ENCODE measurements at places on chromosomes 3 and 15.

DNA sequence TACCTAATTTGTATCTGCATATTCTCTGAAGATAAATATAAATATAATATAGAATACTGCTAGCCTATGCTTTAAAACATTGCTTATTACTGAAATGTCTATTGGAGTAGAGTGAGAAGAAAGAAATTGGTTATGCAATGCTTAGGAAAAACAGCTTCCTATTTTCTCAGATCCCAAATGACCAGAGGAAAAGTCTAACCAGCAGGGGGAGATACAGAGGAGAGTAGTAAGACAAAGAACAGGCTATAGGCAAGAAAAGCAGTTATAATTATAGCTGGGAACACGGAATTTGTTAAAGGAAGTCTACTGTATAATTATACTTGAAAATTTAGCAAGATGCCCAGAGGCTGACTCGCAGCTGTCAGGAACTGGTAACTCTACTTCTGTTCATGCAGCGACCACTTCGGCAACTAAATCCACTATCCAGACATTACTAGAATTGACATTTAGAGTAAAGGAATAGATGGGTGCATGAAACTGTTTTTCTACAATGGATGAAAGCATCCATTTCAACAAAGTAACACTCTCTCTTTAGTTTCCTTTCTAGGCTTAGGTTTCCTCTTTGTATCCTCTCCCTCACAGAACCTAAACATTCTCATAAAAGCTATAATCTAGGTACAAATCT is 97.2 kb downstream of the TBC1D5 start:
- no peak for DNase-seq

GRCh38 chr15:78626381-78626995 is 5.7 kb upstream of the CHRNA3 start:
- no peak for DNase-seq

GRCh38 chr3:15342246-15342645 is 9.9 kb upstream of the SH3BP5 start:
- no peak for DNase-seq

DNA sequence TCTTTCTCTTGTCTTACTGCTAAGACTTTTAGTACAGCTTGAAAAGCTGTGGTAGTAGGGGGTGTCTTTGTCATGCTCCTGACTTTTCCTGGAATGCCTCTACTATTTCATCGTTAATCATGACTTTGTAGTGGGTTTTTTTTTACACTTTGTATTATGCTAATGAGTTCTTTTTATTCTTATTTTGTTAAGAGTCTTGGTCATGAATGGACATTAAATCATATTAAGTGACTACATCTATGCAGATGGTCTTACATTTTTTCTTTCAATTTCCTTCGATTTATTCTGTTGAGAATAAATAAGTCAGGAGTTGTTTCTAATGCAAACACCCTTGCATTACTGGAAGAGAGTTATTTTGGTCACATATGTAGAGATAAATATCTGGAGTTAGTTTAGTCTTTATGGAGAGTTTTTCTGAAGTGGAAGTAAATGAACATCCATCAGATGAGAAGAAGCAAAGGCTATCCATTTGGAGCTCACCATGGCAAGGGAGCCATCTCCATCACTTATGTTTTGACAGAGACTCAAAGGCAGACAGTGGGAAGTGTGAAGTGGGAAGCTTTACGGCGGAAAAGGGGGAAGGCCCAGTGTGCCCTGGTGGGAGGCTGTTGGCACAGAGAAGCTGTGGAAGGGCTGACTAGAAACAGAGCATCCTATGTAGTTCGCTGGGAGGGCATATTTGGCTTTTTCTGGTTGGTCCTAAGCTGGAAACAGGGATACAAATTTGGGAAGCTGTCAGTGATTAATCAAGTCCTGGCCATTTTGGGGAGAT is 73.1 kb upstream of the PRR23E start:
- no peak for DNase-seq

- DNase-seq = no peak
These were observed 207.7 kb upstream of the CFAP20DC start for GRCh38 chr3:59257506-59257905.

DNA sequence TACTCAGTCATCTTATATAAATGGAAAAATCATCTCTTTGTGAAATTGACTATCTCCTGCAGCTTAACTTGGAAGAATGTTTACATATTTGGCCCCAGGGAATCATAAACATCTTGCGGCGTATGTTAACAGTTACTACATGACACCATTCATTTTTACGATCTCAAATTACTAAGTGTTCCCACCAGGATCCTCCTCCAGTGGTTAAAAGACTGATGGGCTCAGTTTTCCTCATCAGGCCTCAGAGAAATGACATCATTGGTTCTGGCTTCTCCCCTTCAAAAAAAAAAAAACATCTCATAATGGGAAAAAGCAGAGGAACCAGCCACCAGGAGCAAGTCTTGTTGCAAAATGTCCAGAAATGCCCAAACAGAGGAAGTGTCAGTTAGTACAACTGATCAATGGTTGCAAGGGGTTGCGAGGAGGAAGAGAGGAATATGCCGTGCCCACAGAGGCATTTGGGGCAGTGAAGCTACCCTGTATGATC is 70.5 kb upstream of the LIPC start:
- DNase-seq = peak; percentile 95

GRCh38 chr3:14988988-14989394 is 41.6 kb downstream of the NR2C2 start:
- no peak for DNase-seq

- DNase-seq = no peak
These were observed 35.7 kb upstream of the CPB1 start for GRCh38 chr3:148791920-148792319.

GRCh38 chr3:179842061-179842460 is 189.2 kb downstream of the USP13 start:
- DNase-seq = no peak

GRCh38 chr3:14861031-14861430 is 42.3 kb downstream of the FGD5 start:
- no peak for DNase-seq

GRCh38 chr15:53586799-53587198 is 172.7 kb downstream of the WDR72 start:
- no peak for DNase-seq

- no peak for DNase-seq
These were observed 273.6 kb downstream of the CNTN4 start for GRCh38 chr3:2372306-2372705.

DNA sequence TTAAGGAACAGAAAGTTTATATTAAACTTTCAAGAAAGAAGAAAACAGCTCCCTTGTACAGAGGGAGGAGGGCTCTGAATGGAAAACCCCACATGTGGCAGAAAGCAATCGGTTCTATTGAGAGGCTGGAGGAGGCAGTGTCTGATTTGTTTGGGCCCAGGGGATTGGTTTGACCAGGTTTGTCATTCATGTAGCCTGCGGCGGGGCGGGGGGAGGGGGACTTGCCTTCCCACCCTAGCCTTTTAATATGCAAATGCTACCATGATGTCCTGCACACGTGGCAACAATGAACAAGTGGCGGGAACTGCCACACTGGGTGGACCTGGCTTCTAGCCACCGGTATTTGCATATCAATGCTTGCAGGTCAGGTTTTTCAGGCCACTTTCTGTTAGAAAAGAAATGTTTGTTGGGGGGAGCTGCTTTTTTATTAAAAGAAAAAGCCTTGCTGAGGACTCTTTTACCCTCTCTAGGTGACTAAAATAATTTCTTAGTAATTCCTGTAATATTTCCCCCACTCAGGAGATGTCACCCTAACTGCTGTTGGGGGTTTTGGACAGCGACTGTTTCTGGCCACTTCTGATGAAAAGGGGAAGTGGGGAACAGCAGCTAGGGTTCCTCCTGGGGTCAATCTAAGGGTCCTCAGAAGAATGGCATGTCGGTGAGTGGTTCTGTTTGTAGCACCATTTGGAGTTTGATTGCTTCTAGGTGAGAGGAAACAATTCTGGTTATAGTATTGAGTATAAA is 691.2 kb downstream of the TBL1XR1 start:
- DNase-seq = no peak

GRCh38 chr3:42831321-42831713 is 22.1 kb downstream of the ACKR2 start:
- DNase-seq = peak; percentile 15

- no peak for DNase-seq
These were observed 642.3 kb downstream of the TBL1XR1 start for GRCh38 chr3:176554791-176555654.

GRCh38 chr15:76904461-76905012 is 603 bp downstream of the SCAPER start:
- DNase-seq = peak; percentile 1

- DNase-seq = no peak
These were observed 90.2 kb upstream of the LMOD3 start for GRCh38 chr3:69212411-69213160.

DNA sequence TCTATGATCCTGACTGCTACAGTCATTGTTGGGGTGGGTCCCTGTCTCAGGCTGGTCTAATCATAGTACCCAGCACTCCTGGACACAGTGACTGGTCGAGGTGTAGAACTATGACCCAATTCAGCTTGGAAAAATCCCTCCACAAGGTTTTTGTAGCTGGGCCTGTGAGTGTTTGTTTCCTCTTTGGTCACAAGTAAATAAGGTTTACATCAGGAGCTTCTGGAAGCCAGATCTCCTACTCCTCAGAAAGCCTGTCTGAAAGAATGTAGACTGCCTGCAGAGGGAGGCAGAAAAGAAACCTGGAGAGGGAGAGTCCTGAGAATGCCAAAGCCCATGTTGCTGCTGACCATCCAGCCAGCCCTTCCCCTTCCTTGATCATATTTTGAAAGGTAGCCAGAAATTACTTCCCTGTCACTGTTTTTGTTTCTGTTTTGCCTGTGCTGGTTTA is 123.2 kb downstream of the RAP2B start:
- DNase-seq = no peak

DNA sequence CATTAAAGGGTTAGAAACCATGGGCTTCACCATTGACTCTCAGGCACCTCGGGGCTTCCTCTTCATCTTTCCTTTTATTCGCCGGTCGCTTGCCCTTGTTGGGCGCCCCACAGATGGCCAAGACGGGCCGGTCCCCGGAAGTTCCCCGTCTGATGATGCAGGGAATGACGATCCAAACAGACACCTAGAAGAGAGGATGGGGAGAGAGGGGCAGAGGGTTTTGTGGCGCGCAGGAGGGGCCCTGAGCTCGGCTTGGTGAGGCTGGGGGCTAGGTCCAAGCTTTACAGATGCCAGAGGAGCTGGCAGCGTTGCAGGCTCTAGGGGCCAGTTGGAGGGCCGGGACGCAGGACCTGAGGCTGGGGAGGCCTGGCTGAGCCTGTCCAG is 532 bp upstream of the ESYT3 start:
- DNase-seq = no peak

- DNase-seq = peak; percentile 23
These were observed 34.1 kb upstream of the HACD2 start for GRCh38 chr3:123618768-123619484.

DNA sequence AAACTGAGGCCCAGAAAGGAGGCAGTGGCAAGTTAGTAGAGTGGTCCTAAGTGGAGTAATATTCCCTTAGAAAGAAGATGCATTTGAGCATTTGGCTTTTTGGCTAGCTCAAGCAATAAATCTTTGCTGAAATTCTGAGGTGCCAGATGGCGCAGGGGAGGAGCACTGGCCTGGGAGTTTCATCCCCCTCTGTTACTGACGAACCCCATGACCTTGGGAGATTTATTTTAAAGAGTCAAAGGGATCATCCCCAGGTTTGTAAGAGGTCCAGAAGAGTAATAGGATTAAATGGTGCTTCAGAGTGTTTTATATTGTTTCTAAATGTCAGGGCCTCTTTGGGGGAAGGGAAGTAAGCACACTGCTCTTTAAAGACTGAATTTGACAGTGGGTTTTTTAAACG is 85.1 kb upstream of the PIAS1 start:
- DNase-seq = no peak

DNA sequence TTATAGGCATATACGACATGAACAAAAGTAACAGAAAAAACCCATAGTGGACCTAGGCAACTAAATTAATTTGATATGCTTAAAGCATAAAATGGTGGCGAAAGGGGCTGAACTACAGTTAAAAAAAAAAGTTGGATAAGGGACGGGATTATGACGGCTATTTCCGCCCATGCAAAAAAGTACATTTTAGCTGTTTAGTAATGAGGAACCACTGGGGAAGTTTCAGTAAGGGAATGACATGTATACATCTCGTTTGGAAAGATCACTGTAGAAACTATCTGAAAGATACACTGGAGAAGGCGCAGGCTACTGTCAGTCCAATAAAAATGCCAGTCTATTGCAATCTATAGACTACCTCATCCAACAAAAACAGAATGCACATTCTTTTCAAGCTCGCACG is 65.6 kb downstream of the ZNF148 start:
- DNase-seq = no peak

GRCh38 chr3:37667335-37667734 is 194.3 kb upstream of the CTDSPL start:
- no peak for DNase-seq

DNA sequence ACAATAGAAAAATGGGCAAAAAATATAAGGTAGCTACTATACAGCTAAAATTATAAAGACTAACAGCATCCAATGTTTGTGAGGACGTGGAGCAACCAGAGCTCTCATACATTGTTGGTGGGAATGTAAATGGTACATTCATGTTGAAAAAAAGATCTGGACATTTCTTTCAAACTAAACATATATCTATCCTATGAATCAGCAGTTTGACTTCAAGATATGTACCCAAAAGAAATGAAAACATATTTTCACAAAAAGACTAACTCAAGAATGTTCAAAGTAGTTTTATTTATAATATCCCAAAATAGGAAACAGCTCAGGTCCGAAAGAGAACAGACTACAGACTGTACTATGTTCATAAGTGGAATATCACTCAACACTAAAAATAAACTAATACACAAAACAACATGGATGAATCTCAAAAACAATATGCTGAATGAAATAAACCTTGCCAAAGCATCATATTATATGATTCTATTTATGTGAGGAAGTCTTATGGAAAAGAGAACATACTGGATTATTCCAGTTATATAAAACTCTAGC is 8.8 kb upstream of the TTBK2 start:
- no peak for DNase-seq

GRCh38 chr15:53710906-53711305 is 48.6 kb downstream of the WDR72 start:
- DNase-seq = no peak

DNA sequence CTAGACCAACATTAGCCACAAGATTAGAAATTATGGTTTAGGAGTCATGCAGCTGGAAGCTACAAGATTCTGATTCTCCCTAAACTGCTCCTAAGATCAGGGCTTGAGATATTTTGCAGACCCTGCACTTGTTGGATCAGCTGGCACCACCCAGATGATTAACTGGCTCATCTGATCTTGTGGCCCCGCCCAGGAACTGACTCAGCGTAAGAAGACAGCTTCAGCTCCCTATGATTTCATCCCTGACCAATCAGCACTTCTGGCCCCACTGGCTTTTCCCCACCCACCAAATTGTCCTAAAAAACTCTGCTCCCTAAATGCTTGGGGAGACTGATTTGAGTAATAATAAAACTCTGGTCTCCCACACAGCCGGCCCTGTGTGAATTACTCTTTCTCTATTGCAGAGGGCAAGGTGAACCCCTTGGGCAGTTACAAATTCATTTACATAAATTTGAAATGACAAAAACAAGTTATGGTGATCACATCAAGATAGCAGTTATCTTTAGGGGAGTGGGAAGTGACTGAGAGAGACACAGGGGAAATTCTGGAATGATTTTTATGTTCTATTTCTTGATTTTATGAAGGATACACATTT is 76.5 kb downstream of the CD200R1L start:
- no peak for DNase-seq

- DNase-seq = no peak
These were observed 31.6 kb upstream of the VPS39 start for GRCh38 chr15:42239528-42240182.
